NCI-H510A (cell line): ENCODE measurements at places on chromosomes 1 and 21.

DNA sequence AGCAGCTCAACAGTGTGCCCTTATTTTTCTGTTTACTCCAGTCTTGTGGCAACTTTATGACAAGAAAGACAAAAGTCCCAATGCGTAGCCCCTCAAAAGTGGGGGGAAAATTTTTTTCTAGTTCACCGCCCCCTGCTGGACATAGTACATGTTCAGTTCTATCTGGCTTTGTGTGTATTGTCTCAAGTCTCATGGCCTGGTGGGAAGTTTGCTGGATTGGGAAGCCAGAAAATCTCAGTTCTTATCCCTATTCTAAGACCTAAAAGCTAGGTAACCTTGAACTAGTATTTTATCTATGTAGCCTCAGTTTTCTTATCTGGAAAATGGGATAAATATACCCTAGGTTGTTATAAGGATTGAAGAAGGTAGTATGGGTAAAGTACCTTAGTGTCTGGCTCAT lies 55.8 kb upstream of the LDLRAP1 start:
- no peak for DNase-seq

- peak; percentile 76 for DNase-seq
Measured at GRCh38 chr1:27349784-27350662, 8.2 kb downstream of the SYTL1 start.

- no peak for DNase-seq
Measured at GRCh38 chr1:181647314-181648035, 164.2 kb downstream of the CACNA1E start.

GRCh38 chr1:88462488-88463261 lies 221.4 kb upstream of the PKN2 start:
- peak; percentile 75 for DNase-seq

DNA sequence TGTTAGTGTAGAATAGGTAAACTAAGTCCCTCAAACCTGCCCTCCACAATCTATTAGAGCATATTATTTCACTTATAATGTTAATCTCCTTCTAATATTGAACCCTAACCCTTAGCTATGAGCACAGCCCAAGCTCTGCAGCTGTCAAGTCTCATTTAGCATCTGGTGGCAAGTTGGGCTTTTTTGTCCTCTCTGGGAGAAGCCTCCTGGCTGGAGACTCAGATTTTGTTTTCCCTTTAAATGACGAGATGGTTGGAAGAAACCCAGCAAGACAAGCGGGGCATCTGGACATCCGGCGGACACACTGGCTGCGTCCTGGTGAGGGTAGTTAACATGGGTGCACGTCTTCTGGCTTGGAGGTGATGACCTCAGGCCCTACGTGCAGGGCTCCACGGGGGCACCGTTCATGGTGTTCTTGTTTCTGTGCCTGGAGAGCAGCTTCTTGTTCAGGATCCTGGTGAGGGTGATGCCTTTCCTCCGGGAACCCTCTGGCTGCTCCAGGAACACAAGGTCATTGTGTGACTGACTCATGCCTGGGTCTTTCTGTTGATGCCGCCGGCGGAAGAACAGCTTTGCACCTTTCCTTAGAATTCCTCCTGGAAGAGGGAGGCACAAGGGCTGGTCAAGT lies 9.7 kb upstream of the PRDM15 start:
- DNase-seq: no peak

GRCh38 chr1:12643079-12643478 lies 806 bp upstream of the AADACL4 start:
- DNase-seq: no peak

- no peak for DNase-seq
Measured at GRCh38 chr1:152108882-152109222, 6.4 kb downstream of the TCHH start.

DNA sequence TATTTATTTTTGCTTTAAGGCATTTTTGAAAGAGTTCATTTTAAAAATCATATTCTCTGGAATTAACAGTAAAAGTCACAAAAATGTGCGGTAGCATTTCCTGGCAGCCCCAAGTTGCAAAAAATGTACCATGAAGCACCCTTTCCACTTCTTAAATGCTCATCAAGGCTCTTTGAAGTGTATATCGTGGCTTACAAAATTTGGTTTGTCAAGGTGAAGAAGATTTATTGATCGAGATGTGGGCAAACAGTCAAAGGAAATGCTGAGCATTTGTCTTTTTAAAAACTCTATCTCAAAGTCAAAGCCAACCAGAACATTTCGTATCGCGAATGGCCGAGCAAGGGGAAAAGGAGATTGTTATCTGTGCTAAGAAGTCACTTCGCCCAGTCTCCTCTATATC lies 277.5 kb upstream of the KAZN start:
- DNase-seq: no peak
